Renal cortical epithelial cell (primary cell): ENCODE measurements at places on chromosomes 13 and 19.

DNA sequence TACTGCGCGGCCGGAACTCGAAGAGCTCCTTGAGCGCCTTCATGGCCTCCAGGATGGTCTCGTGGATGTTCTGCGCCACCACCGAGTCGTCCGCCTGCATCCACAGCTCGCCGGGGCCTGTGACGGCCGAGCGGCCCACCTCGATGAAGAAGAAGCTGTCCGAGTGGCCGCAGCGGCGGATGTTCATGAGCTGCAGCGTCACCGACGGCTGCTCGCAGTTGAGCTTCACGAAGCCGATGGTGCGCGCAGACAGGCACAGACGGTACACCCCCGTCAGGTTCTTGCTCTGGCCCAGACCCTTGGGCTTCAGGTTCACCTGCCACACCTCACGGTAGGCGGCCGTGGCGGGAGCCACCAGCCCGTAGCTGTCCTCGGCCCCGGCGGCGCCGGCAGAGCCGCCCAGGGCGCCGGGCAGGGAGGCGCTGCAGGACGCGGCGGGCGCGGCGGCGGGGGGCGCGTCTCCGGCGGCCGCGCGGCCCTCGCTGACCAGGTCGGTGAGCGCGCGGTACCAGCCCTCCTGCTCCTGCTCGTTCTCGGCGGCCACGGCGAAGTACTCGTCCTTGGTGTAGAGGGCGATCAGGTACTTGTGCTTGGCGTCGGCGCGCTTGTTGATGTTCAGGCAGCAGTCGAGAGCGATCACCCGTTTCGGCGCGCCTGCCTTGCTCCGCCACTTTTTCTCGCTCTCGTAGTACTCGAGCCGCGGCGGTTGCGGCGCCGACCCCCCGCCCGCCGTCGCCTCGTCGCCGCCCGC, 1.1 kb downstream of the IRS2 start:
- DNase-seq = no peak

DNA sequence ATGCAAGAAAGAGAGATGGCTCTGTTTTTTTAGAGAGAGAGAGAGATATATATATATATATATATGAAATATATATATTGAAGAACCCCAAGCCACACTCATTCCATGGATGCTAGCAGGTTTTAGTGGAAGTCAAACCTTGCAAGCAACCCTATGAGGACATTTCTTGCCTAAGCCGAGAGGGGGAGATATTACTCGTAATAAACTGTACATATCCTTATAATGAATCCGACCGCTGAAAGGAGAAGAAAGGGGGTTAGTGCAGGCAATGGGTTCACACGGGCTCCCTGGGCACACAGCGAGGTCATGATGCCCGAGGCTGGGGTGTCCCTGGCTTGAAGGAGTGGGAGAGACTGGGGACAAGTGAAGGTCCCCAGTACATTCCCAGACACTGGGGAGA, 78.3 kb downstream of the IER2 start:
- no peak for DNase-seq

GRCh38 chr19:11735375-11735774, 3.4 kb downstream of the ZNF823 start:
- no peak for DNase-seq

DNA sequence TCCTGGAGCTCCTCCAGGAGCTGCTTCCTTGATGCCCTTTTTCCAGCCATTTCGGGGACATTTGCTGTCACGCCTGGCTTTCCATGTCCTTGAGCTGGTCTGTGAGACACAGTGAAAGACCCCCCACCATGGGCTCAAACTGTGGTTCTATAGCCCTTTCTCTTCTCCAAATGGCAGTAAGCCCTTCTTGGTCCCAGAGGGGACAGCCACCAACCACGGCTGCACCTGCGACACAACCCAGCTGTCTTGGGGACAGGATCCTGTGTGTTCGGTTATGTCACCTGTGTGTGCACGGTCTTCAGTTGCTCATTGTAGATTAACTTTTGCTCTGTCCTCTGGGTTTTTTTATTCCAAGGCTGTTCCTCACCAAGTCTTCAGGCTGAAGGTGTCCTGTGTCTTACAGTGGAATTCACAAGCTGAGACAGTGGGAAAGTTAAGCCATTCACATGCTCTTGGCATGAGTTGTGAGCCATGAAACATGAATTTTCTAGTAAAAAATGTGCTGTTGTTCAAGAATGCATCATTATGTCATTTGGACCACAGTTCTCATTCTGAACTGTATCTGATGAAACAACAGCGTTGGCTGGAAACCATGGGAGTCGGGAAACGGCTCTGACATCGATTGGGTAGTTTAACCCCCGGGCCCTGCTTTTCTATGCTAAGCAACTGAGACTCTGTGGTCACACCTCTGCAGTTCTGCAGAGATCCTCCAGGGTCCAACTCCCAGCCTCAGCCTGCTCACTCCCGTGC, 129.5 kb upstream of the MCF2L start:
- DNase-seq = no peak

- DNase-seq = no peak
Observed at GRCh38 chr19:28577666-28578065, 635.3 kb downstream of the UQCRFS1 start.

DNA sequence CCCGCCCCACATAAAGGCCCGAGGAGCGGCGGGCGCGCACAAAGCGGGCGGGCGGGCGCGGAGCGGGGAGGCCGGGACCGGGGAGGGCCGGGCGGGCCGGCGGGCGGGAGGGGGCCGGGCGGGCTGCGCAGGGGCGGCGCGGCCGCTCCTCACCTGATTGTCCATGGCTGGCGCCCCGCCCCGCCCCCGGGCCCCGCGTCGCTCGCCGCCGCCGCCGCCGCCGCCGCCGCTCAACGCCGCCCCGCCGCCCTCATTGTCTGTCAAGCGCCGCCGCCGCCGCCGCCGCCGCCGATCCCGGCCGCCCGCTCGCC, 200 bp downstream of the MLLT1 start:
- no peak for DNase-seq

- no peak for DNase-seq
Observed at GRCh38 chr19:28316464-28316863, 896.5 kb downstream of the UQCRFS1 start.

DNA sequence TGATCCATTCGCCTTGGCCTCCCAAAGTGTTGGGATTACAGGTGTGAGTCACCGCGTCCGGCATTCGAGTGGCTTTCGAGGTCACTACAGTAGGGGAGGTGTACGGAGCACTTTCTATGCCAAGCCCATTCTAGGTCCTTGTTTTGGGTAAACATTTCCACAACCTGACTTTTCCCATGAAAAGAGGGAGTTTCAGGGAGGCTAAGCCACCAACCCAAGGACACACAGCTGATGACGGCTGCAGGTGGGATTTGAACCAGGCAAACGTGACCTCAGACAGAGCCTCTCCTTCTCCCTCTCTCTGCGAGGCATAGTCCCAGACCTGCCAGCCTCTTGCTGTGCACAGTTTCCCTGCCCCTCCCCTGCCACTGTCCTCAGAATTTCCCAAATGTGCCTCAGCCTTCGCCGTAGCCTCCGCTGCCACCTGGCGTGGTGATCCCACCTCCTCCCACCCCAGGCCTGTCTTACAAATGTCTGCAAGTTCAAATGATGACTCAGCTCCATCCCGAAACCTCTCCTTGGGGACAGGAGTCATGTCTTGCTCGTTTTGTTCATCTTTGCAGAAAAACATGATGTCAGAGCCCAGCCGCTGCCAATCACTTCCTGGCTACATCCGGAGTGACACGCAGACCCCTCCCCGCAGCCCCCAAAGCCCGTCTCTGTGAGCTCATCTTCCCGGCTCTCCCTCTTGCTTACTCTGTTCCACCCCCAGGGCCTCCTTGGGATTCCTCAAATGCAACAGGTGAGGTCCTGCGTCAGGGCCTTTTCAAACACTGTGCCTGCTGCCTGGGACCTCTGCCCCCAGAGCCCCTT, 6.6 kb upstream of the GADD45B start:
- peak; percentile 70 for DNase-seq

GRCh38 chr13:32105653-32106313, 74.2 kb downstream of the FRY start:
- DNase-seq = no peak

GRCh38 chr19:48368936-48369335, 4.8 kb downstream of the SYNGR4 start:
- DNase-seq = peak; percentile 22
